Stimulated activated CD4-positive, alpha-beta T cell treated with anti-CD3 and anti-CD28 coated beads, TNF-alpha, amount 100 ng/mL, for 1 hour (primary cell): ENCODE measurements at places on chromosomes 3 and 15.

DNA sequence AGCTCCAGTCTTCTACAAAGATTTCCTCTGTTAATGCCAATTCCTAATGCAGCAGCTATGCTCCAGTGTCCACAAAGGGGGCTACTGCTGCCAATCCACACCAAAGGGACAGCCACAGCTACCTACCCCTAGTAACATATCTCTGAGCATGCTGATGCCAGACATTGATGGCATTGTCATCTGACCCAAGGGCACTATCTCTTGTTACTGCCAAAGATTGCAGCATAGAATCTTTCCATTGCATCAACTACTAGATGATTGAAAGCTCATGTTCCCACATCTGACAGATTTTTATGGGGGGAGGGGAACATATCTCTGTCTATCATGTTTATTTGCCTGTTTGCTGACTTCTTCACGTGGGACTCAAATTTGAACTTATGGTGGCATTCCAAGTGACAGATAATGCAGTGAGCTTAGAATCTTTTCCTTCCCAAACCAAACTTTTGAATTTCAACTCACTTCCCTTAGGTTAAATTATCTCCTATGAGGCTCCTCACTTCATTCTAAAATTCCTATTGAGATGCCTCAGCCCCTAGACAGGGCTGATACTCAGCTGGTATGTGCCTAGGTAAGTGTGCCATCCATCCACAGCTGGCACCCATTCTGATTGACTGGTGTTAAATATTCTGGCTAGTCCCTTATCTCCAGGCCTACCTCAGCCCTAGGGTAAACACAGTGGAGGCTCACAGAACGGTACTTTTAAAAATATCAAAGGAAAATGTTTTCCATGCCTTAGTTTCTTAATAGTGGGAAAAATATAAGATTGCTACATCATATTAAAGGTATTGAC lies 100.3 kb downstream of the STRIT1 start:
- DNase-seq = no peak

DNA sequence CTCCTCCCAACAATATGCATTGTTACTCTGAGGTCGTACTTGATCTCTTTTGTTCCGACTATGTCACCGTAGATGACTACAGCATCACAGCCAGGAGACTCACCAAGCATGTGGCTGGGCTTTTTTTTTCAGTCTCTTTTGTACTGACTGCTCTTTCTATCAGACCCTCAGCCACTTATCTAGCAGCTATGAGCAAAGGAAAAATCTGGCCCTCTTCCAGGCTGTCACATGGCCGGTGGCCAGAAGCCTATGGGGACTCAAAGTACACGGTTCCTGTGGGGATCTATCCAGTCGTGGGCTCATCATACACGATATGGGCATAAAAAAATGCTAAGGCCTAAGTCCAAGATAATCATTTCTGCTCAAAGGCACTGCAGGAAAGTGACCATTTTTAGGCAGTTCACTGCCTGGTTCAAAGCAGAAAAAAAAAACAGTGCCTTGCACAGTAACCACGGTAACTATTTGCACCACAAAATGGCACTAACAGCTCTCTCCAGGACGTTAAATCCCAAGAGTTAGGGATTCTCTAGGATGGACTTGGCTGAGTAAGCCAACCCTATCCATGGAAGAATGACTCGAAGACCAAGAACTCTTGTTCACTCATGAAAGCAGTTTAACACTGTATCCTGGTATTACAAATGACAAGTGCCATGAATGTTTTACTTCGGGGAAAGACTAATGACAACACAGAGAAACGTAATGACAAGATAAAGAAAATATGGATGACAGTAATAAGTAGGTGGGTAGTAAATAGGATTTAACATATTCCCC lies 50.3 kb downstream of the SHQ1 start:
- no peak for DNase-seq

DNA sequence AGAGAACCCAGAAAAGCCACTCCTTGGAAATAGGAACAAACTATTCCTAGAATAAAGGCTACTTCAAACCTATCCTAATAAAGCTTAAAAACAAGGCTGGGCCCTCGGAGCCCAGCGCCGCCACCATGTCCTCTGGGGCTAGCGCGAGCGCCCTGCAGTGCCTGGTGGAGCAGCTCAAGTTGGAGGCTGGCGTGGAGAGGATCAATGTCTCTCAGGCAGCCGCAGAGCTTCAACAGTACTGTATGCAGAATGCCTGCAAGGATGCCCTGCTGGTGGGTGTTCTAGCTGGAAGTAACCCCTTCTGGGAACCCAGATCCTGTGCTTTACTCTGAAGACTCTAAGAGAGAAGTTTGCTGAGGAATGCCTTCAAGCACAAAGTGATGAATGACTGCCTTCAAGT lies 63.2 kb downstream of the ADAM10 start:
- no peak for DNase-seq

DNA sequence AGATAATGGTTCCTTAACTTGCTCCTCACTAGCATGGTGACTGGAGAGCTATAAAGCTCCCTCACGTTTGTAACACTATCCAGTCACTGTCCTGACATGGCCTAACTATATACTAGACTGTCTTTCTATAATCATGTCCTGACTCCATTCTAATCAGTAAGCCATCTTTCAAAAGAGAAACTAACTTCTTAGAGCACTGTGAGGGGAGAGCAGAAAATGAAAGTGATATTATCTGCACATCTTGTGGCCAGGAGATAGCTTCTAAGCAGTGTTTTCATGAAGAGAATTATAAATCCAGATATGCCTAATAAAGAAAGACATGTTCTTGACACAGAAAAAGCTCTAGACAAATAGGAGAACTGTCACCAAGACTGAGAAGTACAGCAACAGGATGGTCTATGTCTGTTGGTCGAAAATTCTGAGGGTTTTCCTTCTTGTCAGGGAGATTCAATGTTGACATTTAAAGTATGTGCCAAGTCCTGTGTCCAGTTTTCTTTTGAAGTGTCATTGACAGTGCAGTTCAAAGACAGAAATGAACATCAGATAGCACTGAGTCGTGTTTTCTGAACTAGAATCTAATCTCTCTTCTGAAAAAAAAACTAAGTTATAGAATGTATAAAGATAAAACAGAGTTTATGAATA lies 230.6 kb upstream of the PEX5L start:
- no peak for DNase-seq

- no peak for DNase-seq
Observed at GRCh38 chr3:174247687-174248152, 611.4 kb upstream of the NAALADL2 start.

- no peak for DNase-seq
Observed at GRCh38 chr3:61991706-61992105, 381.6 kb downstream of the FEZF2 start.

DNA sequence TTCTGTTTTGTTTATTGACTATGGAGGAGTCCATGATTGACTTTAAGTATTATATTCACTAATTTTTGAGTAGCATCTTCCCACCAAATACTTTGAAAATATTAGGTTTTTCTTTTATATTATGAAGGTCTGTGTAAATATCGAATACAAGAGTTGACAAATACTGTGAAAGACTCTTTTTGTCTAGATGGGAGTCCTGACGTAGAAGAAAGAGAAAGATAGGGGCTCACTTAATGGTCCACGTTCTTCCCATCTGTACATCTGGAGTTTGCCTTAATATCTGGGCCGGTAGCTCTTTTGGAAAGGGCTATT lies 7.8 kb upstream of the UTS2B start:
- DNase-seq = no peak

DNA sequence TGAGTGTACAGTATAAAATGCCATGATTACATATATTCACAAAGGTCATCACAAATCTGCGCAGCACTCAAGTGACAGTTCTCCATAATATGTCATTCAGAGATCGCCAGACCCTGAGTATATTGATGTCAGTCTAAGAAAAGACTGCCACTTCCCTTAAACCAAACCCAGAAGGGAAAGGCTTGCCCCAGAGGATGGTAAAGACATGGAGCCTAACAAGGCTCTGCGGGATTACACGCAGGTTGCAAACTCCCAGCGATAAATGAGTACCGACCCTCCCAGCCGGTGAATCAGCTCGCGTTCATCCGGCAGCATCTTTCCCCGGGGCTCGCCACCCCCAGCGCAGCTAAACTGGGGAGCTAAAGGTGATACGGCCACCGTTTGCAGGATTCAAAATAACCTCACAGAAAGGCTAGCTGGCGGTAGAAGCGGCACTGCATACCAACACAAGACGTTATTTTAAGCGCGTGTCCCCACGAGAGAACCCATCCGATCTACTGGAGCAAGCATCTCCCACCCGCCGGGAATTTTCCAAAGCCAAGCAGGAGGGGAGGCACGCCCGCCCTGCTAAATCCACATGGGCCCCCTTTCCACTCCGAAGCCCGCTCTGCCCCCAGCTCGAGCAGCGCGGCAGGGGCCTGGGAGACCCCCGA lies 643 bp downstream of the MYO5A start:
- DNase-seq = peak; percentile 26

- no peak for DNase-seq
Observed at GRCh38 chr3:40047406-40047805, 238.0 kb downstream of the MYRIP start.
